ENCODE measurements at places on chromosomes 7 and 10.

DNA sequence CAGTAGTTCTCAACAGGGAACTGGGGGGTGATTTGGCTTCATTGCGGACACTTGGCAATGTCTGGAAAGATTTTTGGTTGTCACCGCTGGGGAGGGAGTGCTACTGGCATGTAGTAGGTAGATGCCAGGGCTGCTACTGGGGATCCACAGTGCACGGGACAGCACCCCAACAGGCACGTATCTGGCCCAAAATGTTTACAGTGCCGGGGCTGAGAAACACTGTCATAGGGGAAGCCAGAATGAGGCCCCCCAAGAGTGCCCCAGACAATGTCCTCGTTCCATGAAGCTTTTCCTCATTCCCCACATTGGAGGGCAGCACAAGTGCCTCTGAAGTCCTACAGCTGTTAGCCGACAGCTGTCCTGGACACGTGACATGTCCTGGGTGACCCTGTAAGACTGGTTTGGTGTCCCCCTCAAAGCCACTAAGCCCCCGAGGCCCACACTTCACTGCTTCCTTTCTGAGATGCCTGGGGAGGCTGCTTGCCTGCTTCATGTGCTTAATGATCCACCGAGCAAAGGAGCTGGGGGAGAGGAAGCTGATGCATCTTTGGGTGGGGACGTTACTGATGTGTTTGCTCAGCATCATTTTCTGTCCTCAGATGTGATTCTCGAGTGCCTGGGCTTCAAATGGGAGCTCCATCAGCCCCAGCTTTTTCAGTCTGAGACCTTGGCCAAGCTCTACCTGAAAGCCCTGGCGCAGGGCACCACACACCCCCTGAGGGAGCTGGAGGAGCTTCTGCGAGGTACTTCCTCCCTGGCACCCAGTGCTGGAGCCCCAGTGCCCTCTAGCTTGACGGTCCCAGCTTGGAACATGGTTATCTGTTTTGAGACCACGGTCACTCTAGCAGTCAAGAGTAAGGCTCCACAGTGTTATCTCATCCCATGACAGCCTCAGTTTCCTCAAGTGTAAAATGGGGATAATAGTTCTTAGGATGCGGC is 14.7 kb downstream of the BTBD16 start:
- DNase-seq, result no peak

DNA sequence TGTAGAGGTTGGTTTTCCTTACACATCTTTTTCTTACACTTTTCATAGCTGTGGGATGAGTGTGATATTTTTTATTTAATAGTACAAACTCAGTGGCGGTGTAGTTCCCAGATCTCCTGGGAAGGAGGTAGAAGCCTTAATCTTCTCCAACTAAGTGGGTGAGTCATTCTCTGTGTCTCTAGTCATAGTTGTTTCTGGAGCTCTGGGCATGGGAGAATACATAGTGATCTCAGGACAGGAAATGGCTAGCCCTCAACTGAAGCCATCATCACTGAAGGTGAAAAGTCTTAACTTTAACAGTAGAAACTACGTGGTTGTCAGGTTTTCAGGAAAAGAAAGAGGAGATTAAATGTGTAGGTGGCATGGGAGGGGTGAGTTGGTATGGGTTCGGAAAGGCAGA is 319.4 kb upstream of the FZD8 start:
- DNase-seq, result no peak

- no peak for DNase-seq
Observed at GRCh38 chr10:35875016-35875676, 233.1 kb upstream of the FZD8 start.

GRCh38 chr7:4724648-4725013 is 42.5 kb downstream of the FOXK1 start:
- no peak for DNase-seq

Data from NCI-H1694 (cell line).